ENCODE measurements at places on chromosomes 6 and 20.

- DNase-seq, result no peak
These were observed 24.4 kb downstream of the TMEM181 start for GRCh38 chr6:158584236-158584651.

GRCh38 chr6:166258854-166259276, 49.3 kb downstream of the PRR18 start:
- DNase-seq, result no peak

- no peak for DNase-seq
These were observed 247.9 kb downstream of the CDH4 start for GRCh38 chr20:61499859-61500554.

- no peak for DNase-seq
These were observed 148.3 kb upstream of the STXBP5 start for GRCh38 chr6:147055821-147056392.

DNA sequence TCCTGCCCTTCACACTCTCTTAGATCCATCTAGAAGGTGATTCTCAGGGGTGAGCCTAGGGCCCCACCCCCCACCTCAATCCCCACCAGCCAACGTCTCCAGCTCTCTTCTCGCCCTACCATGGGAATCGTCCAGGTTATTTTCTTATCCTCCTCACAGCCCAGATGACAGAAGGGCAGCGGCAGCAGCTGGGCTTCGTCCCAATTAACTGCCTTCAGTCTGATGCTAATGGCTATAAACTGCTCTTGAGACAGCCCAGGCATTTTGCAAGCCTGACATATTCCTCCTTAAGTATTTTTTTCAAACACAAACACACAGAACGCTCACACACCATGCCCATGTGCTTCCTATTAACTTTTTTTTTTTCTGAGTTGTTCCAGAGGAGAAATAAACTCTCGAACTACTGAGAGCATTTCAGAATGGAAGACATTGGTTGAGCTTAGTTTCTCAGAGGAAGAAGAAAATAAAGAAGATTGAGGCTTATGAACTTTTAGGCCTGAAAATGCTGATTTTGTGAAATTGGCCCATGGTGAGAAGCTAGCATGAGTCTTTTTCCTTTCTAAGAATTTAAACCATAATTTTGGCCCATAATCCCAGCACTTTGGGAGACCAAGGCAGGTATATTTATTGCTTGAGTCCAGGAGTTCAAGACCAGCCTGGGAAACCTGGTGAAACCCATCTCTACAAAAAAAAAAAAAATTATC, 124.6 kb downstream of the EYA2 start:
- DNase-seq, result no peak

- no peak for DNase-seq
These were observed 35.0 kb downstream of the MYLK4 start for GRCh38 chr6:2715737-2716136.

DNA sequence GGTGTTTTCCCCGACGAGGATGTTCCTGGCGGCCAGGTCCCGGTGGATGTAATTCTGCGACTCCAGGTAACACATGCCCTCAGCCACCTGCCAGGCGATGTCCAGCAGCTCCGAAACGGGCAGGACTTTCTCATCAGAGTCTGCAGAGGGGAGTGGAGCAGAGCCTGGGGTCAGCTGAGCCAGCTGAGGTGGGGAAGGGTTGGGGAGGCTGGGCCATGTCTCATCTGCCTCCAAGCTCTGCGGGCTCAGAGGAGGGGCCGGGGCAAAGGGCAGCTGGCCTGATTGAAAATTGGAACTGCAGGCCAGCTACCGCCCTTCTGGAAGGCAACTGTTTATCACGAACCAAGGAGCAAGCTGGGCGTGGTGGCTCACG, 6.4 kb downstream of the PTK6 start:
- peak; percentile 2 for DNase-seq

DNA sequence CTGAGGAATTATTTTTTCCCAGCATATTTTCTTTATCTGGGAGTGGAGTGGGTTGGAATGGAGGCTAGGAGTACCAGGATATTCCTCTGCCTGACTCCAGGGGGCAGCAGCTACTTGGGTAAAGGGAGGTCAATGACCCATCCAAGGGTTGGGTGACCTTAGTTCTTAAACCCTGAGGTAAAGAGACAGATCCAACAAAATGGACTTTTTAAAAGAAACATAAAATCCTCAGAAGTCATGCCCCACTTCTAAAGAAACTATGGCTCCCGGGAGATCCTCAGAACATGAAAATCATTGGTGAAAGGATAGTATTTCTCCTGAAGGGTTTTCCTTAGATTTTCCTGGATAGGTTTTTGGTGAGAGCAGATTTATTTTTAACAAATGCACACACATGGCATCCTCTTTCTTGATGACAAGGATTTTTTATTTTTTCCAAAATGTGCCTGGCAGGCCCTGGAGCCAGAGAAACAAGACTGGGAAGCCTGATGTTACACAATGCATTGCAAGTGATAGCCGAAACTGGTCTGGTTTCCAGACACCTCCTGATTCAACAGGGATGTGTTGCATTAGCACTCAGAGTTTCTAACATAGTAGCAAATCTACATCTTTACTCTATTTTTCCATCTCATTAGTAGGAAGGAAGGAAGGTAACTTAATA, 240.9 kb upstream of the BTBD3 start:
- DNase-seq, result peak; percentile 78

GRCh38 chr6:61977947-61978346, 308.1 kb downstream of the KHDRBS2 start:
- no peak for DNase-seq

Measured in neural progenitor cell (in vitro differentiated cells).